ENCODE measurements at places on chromosomes 3 and 15.

- DNase-seq, result no peak
Measured at GRCh38 chr15:37682304-37682703, 252.1 kb upstream of the TMCO5A start.

DNA sequence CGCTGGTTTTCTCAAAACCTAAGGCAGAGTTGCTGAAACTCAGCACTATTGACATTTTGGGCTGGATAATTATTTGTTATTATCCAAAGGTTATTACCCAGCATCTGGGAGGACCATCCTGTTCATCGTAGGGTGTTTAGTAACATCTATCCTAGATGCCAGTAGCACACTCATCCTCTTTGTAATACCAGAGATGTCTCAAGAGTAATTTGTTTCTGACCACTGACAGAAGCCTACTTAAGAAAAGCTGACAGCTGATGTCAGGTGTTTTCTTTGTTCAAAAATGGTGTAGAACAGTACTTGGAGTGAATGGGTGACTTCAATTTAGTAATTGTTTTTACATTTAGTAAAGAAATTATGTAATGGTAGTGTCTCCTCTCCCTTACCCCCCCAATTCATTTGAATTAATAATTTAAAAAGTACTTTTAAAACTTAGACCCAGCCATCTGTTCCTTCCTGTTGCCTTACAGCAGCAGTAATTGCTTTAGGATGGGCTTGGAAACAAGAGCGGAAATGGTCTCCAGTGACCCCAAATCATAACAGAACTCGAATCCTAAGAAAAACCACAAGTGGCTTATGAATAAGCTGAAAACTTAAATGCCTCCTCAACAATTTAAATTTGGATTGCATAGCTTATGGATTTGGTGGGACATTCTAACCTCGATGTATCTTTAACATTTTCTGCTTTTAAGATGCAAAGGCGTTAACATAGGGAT, 105.4 kb downstream of the PTPRG start:
- DNase-seq, result no peak

DNA sequence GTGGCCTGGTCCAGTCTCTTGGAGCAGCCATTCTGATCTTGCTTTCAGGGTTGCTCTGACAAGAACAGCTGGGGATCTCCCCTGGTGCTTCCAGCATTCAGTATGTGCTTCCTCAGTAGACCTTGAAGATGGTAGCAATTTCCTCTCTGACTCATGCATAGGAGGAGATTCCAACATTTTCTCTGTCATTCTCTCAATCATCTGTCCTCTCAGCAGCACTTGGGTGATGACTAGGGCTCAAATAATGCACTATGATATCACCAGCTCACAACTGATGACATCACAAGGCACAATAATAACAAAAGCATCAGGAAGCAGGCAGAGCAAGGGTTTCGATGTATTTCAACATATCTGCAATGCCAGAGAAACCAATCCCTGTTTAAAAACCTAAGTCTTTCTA, 52.7 kb downstream of the NFKBIZ start:
- DNase-seq, result no peak

DNA sequence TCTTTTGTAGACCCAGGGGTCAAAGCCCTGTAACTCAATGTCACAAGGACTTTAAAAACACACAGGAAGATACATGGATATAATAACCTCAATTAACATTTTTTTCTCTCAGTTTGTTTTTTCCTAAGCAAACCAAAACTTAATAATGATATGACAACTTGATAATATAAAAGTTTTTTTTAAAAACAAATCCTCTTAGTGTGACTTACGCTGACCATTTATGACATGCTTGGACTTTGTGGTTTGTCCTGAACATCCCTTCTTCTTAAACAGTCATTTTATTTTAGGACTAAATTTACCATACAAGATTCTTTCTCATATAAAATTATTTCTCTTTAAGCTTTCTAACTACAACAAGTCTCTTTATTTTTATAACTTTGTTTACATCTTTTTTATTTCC, 25.4 kb upstream of the FAM3D start:
- DNase-seq, result no peak

DNA sequence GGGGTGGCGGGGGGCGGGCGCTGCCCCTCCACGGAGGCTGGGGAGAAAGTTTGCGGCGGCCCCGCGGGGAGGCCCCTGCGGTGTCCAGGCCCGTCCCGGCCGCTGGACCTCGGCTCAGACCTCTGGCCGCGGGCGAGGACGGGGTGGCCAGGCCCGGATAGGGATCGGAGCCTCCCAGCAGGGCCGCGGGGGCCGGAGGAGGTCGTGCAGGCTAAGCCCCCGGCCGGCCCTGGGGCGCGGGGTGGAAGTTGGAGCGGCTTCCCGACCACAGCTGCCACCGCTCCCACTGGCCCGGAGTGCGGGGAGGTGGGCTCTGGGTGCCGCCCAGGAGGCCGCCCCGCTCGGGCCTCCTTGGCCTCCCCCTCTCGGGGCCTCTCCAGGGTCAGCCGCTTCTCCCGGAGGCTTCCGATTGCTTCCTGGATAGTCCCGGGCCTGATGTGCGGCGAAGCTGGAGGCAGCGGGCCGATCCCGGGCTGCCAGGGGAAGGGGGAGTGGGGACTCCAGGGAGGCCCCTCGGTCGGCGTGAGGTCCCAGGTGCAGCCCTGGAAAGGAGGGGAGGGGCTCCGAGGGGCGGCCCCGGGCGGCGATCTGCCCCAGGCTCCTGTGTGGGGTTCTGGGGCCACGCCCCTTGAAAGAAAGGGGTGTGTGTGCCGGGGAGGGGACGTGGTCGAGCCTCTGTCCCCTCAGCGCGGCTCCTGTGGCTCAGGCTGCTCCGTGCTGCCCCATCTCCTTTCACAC, 907 bp downstream of the PLXNA1 start:
- DNase-seq, result peak; percentile 77

GRCh38 chr15:80478075-80478474, 73.9 kb downstream of the ARNT2 start:
- DNase-seq, result no peak

DNA sequence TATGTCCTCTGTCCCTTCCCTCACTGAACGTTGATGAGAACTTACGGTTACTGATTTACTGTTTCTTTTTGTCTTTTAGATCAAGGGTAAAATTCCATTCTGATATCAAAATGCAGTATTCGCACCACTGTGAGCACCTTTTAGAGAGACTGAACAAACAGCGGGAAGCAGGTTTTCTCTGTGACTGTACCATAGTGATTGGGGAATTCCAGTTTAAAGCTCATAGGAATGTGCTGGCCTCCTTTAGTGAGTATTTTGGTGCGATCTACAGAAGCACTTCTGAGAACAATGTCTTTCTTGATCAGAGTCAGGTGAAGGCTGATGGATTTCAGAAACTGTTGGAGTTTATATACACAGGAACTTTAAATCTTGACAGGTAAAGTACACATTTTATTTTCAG, 990 bp downstream of the MYNN start:
- no peak for DNase-seq

- no peak for DNase-seq
Measured at GRCh38 chr3:18656866-18657265, 231.7 kb upstream of the SATB1 start.

DNA sequence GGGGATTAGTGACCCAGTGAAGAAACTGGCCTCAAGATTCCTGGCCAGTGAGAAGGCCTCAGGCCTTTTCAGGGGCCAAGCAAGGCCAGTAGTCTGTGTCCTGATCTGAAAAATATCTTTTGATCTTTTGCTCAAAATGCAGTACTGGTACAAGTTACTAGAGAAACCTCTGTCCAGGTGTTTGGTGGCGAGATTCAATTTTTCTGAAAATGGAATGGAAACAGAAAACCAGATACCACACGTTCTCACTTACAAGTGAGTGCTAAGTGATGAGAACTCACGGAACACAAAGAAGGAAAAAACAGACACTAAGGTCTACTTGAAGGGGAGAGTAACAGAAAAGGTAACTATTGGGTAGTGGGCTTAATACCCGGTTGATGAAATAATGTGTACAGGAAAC, 463.4 kb downstream of the ZIC1 start:
- no peak for DNase-seq

DNA sequence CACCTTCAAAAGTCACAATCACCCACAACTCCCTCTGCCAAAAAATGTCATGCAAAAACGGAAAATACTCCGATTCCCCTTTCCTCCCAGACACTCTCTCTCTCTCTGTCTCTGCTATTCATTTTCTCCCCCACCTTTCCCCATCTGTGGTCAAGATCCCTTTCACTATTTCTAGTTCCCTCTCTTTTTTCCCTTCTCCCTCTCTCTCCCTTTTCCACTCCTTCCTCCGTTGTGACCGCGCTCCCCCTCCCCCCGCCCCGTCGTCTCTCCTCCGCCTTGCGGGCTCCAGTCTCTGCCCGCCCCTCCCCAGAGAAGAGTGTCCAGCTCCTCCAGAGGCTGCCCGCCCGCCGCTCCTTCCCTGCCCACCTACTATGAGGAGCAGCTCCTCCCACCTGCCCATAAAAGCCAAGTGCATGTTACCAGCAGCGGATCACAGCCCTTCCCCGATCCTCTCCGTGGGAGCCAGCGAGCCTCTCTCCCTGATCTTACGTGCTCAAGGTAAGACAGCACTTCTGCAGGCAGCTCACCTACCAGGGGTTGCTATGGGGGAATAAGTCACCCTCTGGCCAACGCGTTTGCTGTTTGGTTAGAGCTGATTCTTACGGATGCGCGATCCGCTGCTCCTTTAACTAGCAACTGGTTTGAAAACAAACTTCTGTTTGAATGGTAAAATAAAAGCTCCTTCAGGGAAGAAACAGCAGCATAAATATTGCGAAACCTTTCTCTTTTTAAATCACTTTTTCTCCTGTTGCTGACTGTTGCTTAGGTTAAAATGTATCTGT, at the start of gene COL8A1:
TSS of gene COL8A1 (plus strand) at position 428 of the 782 bp plus-strand sequence. CDS start 152,089 bp downstream, outside the sequence.
- peak; percentile 75 for DNase-seq

- no peak for DNase-seq
Measured at GRCh38 chr3:177110895-177111294, 86.4 kb downstream of the TBL1XR1 start.

- no peak for DNase-seq
Measured at GRCh38 chr3:138569090-138569489, 25.0 kb downstream of the CEP70 start.

- no peak for DNase-seq
Measured at GRCh38 chr3:102511639-102512038, 76.8 kb downstream of the ZPLD1 start.

DNA sequence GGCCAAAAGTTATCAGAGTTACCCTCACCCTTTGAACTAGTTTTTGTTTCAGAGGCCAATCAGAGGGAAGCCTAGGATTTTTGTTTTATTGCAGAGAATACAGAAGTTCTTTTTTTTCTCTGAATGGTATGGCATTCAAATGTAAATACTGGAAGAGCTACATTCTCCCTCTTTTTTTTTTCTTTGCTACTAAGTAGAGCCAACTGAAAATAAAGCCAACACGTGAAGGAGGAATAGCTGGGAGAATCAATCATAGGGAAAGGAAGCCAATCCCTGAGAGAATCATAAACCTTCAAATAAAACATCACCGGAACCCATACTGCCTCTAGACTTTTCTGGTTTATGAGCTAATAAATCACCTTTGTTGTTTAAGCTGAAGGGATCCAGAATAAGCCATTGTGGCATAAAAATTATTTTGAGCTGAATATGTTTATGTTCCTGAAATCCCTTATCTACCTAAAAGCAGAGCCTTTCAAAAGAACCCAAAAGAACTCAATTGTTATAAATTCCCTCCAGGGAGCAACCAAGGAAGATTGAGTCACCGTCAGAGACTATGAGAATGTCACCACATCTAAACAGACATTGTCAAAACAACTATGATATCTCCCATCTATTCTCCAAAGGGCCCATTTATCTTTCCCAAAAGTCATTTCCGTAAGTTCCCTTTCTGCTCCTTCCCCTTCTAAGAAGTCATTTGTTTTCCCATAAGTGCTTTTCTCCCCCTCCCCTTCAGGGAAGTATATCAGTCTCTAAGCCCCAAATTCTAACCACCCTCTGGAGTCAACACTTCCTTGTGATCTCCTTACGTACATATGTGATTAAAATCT, 3.8 kb upstream of the ZNF280D start:
- no peak for DNase-seq

DNA sequence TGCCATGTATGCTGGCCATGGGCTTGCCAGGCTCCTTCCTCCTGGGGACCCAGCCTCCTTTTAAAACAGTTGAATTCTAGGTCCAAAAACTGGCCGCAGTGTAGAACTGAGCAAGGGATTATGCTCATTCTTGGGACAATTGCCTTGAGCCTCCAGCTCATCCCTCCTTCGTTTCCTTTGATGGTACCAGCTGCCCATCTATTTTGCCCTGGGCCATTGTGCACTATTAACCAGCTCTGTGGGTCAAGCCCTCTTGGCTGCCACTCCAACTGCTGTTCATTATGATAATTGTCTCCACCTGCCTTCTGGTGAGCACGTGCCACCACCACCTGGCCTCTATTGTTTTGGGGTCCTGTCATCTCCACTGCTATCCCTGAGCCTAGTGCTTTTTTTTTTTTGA, 75.8 kb upstream of the SYN2 start:
- no peak for DNase-seq

GRCh38 chr3:69739204-69740102, at the start of gene MITF:
Gene MITF (plus strand): TSS chr3:69739464. CDS start chr3:69739598, 134 bp downstream.
- peak; percentile 94 for DNase-seq

- DNase-seq, result no peak
Measured at GRCh38 chr3:12714278-12714677, 44.8 kb downstream of the TMEM40 start.

GRCh38 chr15:55254916-55255679, 34.5 kb downstream of the RAB27A start:
- no peak for DNase-seq

- no peak for DNase-seq
Measured at GRCh38 chr15:38068626-38069391, 134.4 kb downstream of the TMCO5A start.

DNA sequence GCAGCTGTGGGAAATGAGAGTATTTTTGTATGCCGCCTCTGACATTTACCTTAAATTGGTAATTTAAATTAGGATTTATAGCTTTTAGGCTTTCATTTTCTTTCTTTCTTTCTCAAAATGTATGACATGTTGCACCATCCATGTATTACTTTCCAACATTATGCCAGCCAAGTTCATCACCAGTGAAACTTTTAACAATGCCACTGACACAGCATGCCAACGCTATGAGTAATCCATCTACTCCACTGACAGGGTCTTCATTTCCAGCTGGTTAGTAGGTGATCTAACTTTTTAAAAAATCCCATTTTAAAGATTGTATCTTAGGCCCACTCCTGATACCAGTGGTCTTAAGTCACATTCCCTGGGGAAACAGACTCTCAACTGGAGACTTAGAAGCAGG, 21.8 kb upstream of the CLDN16 start:
- no peak for DNase-seq

- DNase-seq, result no peak
Measured at GRCh38 chr3:63467392-63467791, 185.1 kb upstream of the SNTN start.

DNA sequence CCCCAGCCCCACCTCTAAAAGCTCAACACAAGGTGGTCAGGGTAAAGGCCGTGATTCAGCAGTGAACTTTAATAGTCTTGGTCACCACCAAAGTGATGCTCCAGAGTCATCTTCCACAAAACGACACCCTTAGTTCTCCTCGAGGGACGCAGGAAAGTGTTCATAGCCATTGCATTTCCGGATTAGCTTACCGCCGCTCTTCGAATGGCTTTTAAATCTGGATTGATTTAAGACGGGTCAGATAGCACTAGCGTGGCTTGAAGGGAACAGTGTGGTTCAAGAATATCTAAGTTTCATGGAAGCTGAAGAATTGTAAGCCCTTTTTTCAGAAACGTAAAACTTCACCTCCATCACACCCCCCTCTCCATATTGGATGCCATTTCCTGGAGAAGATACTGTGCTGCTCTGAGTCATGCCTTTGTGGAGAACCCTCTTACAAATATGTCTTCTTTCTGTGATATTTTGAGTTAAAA, 829 bp downstream of the RNF7 start:
- DNase-seq, result no peak

All from WTC11 (cell line).